CD4-positive, alpha-beta T cell treated with Interleukin-4 for 4 hours (primary cell): ENCODE measurements at places on chromosomes 1 and 21.

GRCh38 chr1:230877146-230877923, 9.0 kb upstream of the C1orf198 start:
- DNase-seq: no peak

DNA sequence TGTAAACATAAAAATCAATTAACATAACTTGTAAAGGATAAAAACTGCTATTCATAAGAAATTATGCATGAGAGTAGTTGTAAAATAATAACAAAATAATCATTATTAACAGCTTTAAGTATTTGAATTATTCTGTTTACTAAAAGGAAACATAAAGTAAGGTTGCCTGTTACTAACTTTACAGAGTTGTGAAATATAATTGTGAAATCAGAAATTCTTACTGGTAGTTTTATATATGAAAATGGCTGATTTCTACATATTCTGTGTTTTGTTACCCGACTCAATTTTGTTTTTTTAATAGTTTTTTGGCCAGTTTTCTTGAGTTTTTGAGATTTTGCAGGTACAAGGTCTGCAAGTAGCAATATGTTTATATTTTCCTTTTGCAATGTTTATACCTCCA, 27.8 kb downstream of the FNBP1L start:
- no peak for DNase-seq

DNA sequence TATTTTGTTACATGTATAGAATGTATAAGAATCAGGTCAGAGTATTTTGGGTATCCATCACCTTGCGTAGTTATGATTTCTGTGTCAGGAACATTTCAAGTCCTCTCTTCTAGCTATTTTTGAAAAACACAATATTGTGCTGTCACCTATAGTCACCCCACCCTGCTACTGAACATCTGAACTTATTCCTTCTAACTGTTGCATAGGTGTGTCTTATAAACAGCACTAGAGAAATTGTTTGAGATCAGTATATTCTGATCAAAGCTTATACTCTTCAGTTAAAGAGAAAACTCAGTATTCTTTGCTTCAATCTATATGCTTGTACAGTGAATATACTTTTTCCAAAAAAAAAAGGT, 96.0 kb downstream of the ASH1L start:
- peak; percentile 46 for DNase-seq

- no peak for DNase-seq
These were observed 29.8 kb upstream of the NLRP3 start for GRCh38 chr1:247386217-247386616.

DNA sequence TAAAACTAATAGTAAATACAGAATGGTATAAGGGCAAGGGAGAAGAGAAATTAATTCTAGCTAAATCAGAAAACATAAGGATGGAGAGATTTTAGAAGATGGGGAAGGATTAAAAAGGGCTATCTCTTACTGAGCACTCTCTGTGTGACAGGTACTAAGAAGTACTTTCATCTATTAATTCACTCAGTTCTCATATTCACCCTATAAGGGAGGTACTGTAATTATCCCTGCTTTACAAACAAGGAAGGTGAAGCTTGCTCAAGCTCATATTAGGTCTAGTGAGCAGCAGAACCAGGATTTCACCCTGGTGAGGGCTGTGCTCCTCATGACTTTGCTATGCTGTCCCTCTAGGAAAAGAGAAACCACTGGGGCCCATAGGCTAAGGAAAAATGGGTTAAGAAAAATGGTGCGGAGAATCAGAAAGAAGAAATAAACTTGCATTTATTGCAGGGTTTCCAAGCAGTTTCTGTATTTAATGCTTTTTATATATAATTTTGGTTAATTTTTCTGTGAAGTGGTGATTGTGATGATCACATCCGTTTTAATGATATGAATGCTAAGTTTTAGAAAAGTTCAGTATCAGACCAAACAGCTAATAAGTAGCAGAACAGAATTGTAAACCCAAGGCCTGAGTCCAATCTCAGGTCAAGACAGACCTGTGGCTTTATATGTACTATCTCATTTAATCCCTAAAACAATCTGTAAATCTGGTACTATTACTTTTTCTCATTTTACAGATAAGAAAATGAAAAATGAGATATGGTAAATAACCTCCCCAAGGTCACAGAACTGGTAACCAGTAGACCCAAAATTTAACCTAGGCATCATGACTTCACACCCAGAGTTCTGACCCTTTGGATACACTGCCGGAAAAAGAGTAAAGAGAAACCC, 1.7 kb downstream of the PCNX2 start:
- no peak for DNase-seq

- DNase-seq: no peak
These were observed 3.1 kb downstream of the CHML start for GRCh38 chr1:241637046-241637590.

- DNase-seq: no peak
These were observed 12.2 kb downstream of the NTNG1 start for GRCh38 chr1:107153014-107153413.

DNA sequence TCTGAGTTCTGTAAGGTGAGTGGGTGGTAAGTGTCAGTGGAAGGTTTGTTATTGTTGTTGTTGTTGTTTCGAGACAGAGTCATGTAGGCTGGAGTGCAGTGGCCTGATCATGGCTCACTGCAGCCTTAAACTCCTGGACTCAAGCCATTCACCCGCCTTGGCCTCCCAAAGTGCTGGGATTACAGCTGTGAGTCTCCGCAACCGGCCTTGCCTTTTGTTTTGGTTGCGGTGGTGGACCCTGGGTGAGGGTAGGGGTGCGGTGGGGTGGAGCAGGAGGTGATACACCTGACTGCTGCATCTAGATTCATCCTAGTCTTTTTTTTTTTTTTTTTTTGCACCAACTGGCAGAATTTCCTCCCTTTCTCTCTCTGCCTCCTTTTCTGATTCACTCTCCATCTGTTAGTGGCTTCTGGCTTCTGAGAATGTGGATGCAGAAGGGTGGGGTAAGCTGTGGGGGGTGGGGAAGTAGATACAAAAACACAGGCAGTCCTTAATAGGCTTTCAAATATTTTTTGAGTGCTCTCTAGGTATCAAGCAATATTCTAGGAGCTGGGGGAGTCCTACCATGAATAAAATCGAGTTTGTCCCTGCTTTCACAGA, 4.6 kb upstream of the GMEB1 start:
- DNase-seq: no peak

GRCh38 chr1:21154717-21155116, 22.0 kb downstream of the EIF4G3 start:
- no peak for DNase-seq

GRCh38 chr1:15038232-15039016, 115.1 kb upstream of the TMEM51 start:
- DNase-seq: no peak

DNA sequence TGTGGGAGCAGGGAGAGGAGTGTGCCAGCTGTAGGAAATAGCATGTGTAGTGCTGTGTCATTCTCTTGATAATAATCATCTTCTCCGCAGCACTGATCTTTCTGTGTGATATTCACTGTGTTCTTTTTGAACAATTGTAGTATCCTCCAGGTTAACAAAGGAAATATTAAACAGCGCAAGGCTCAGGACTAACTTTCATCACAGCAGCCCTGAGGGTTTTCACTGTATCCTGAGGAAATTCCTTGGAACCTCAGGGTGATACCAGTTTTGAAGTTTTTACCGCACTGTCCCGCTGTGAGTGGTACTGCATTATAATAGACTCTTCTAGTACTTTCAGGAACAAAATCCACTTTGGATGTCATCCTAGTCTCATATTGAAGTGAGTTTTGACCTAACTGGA, 228.4 kb upstream of the COA6 start:
- DNase-seq: no peak

GRCh38 chr1:208111646-208112190, 132.5 kb downstream of the PLXNA2 start:
- DNase-seq: no peak

GRCh38 chr1:32023351-32023750, 9.7 kb downstream of the KHDRBS1 start:
- DNase-seq: no peak

GRCh38 chr1:178768423-178768822, 43.4 kb downstream of the RALGPS2 start:
- DNase-seq: peak; percentile 23

DNA sequence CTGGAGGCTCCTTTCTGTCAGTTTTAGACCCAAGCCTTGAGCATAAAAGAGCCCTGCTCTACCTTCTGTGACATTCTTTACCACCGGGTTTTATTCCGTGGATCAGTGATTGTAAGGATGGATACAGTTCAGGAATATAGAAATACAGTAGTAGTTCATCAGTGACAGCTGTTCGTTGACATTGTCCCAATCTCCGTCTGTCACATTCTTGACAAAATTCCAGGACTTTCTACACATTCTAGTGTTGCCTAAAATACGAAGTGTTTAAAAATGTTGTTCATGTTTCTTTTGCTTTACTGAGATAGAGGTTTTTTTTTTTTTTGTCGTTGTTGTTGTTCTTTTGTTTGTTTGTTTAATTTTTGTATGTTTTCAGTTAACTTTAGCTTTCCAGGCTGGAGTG, 29.9 kb downstream of the MAP10 start:
- DNase-seq: no peak

DNA sequence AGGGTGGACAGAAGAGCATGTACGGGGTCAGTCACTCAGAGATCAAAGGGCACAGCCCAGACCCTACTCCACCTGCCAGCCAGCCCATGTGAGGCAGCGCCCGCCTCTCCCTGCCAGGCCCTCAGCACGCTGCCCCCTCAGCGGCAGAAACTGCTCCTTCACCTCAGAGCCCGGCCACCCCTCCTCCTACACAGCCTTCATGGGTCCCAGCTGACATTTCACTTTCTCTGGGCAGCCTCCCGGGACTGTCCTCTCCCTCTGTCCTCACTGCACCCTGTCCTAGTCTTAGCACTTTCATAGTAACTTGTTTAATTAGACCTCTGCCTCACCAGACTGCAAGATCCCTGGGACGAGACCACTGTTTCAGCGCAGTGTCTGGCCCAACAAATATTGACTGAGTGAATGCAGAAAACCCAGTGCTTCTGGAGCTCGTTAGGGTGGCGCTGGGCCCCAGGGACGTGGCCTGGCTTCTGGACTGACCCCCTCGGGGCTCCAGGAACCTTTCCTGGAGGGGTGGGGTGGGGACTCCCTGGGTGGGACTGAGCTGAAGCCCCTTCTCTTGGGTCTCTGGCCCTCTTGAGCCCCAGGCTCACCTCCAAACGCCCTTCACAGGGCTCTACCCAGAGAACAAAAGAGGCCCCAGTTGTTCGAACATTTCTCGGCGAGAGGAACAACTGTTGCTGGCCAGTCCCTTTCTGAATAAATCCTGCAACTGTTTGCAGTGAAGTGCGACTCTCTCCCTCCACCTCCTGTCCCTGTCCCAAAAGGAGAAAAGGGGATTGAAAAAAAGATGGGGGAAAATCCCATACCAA, 114.9 kb downstream of the CASZ1 start:
- DNase-seq: no peak

- DNase-seq: no peak
These were observed 248.4 kb downstream of the TNR start for GRCh38 chr1:175494950-175495349.

GRCh38 chr1:153698020-153698922, 19.8 kb downstream of the NPR1 start:
- DNase-seq: no peak

- peak; percentile 67 for DNase-seq
These were observed 30.6 kb upstream of the LCE5A start for GRCh38 chr1:152479792-152480595.

- peak; percentile 92 for DNase-seq
These were observed 37.0 kb downstream of the MIA3 start for GRCh38 chr1:222654849-222655248.

GRCh38 chr1:23614032-23614660, 54.8 kb upstream of the ID3 start:
- no peak for DNase-seq
